ENCODE measurements at places on chromosomes 1 and 21.

GRCh38 chr1:161722406-161722805 lies 1.1 kb downstream of the FCRLB start:
- DNase-seq, result no peak

GRCh38 chr21:29441651-29442050 lies 142.9 kb downstream of the BACH1 start:
- no peak for DNase-seq

- no peak for DNase-seq
Measured at GRCh38 chr1:4213366-4213973, 313.4 kb upstream of the C1orf174 start.

DNA sequence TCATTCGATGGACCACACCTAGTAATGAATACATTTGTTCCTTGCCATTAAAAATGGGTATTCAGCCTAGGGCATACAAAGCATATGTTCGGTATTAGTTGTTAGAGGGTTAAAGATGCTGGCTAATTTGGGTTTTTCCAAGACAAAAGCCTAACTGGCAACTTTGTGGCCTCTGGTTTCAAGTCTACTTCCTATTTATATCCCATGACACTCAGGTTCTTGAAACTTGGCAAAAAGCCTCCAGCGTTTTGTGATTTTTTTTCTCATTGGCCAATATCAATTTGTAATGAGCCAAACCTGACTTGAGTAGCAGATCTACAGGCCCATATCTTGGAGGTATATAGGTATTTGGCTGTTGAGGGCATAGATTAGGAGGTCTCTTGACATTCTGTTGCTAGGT lies 75.3 kb downstream of the C1orf21 start:
- DNase-seq, result no peak

DNA sequence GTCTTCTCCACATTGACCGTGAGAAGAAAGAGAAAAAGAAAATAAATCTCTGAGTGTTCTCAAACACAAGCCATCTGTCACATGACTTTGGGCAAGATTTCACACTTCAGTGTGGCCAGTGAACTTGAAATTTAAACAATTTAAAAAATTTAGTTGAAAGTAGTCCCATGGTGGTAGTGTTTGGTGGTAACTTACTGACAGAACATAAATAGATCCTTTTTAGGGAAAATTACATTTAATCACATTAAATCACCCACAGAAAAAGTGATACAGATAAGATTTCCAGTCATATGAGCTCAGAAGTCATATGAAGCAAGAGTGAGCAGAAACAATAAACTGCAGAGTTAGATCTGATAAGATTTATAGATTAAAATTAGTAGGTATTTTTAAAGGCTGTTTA lies 31.9 kb upstream of the SGIP1 start:
- no peak for DNase-seq

DNA sequence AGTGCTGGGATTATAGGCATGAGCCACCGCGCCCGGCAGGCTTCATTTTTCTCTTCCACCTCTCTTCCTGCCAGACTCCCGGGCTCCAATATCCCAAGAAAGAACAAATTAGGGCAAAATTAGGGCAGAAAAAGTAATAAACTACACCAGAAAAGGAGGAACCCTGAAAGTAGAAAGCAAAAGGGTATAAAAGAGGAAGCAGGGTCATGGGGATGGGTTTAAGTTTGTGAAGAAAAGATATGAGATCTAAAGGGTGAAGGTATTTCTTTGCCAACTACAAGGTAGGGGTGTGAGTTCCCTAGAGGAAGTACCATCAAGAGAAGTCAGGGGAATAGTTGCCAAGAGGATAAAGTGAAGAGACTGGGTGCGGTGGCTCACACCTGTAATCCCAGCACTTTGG lies 9.9 kb downstream of the PTPN22 start:
- DNase-seq, result no peak

GRCh38 chr1:221013691-221014660 lies 134.7 kb downstream of the HLX start:
- no peak for DNase-seq

DNA sequence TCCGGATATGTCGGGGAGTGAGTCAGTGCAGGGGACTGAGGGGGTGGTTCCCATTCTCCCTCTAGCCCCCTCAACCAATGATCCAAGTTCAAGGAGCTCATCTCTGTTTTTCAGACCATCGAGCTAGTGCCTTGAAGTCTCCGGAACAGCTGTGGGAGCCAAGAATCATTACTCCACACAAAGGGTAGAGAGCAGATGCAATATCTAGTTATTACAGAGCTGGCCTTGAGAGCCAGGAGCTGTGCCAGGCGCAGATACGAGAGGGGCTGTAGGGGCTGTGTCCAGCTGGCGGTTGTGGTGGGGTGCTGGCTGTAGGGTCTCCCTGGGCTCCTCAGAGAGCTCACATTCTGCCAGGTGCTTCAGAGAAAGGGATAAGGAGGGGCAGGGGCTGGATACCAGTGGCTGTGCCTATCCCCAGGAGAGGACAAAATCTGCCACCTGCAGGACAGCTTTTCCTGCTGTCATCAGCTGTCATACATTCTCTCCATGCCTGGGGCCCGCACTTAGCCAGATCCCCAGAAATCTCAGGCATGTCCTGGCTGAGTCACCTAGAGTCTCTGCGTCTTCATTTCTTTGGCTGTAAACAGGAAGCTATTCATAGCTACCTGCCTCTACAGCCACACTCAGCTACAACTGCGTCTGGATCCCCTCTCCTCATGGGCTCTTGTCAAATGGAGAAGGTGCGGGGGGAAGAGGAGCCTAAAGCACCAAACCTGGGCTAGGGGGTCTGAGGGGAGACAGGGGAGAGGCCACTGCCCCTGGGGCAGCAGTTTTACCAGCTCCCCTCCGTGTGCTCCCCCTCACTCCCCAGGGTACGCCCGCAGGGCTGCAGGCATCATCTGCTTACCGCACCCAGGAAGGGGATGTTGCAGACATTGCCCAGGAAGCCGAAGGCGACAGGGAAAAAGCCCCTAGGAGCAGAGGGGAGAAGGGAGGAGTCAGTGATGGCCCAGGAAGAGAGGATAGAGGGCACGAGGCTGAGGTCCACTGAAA lies 2.4 kb upstream of the KISS1 start:
- no peak for DNase-seq

DNA sequence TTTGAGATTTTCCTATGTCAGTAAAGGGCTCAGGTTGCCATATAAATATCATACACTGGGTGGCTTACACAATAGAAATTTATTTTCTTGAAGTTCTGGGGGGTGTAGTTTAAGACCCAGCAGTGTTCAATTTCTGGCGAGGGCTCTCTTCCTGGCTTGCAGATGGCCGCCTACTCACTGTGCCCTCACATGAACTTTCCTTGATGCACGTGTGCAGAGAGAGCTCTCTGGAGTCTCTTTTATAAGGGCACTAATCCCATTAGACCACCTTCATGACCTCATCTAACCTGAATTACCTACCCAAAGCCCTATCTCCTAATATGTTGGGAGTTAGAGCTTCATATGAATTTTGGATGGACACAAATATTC lies 21.1 kb downstream of the TMEM51 start:
- no peak for DNase-seq

- DNase-seq, result no peak
Measured at GRCh38 chr1:10449751-10450150, at the start of gene CORT. TSS of gene CORT (plus strand) at chr1:10450031. CDS start at chr1:10450224, 193 bp downstream.

GRCh38 chr21:15679630-15680029 lies 50.2 kb upstream of the USP25 start:
- DNase-seq, result no peak

- no peak for DNase-seq
Measured at GRCh38 chr1:78227705-78228635, 182.2 kb downstream of the GIPC2 start.

GRCh38 chr21:32311621-32312020 lies 13.0 kb downstream of the MRAP start:
- DNase-seq, result no peak

- no peak for DNase-seq
Measured at GRCh38 chr1:13860031-13860430, 160.0 kb downstream of the PRDM2 start.

DNA sequence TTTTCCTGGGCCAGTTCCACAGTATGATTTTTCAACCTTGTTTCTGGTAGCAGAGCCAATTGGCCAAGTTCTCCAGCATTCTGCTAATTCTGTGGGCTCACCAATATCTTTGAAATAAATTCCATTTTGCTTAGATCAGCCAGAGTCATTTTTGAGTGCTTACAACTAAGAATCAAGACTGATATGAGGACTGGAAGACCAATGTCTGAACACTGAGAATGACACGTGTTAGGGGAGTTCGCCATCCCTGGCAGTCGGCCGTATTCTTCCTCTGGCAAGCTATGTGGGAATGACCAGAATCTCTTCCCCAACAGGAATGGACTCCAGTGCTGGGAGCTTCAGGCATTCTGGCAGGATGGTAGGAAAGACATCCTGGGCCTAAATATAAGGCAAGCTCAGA lies 4.9 kb upstream of the TENT5C start:
- DNase-seq, result no peak

DNA sequence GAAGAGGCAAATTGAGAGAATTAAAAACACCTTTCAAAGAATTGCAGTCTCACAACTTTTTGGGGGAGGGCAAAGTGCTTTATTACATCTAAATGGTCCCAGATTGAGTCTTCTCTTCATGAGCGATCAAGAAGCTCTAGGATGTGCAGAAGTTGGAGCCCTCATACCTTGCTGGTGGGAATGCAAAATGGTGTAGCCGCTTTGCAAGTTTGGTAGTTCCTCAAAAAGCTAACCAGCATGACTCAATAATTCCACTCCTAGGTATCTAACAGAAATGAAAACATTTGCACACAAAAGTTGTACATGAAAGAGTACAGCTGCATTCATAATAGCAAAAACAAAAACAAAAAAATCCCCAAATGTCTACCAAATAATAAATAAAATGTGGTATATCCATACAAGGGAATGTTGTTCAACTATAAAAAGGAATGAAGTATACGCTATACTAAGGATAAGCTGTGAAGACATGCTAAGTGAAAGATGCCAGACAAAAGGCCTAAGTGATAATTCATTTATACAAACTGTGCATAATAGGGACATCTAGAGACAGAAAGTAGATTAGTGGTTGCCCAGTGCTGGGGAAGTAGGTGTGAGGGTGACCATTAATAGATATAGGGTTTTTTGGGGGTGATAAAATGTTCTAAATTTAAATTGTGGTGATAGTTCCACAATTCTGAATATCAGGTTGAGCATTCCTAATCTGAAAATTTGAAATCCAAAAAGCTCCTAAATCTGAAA lies 55.2 kb downstream of the SELENOF start:
- no peak for DNase-seq

GRCh38 chr1:14949836-14950713 lies 203.5 kb upstream of the TMEM51 start:
- no peak for DNase-seq

- DNase-seq, result no peak
Measured at GRCh38 chr1:168972887-168973286, 133.6 kb upstream of the ATP1B1 start.

- DNase-seq, result no peak
Measured at GRCh38 chr1:46011121-46011695, 121.2 kb downstream of the PIK3R3 start.

DNA sequence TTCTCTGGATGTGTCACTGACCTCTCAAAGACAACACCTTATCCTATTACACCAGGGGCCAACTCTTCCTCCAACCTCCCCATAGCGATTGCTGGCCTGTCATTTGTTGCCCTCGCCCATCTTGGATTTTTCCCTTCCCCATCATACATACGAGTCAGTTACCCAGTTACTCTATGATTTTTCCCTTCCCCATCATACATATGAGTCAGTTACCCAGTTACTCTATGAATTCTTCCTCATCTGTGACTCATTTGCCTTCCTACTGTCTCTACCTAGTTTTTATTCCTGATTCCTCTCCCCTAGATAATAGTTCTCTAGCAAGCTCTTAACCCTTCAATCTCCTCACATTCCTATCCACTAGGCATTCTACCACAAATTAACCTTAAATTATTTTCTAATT lies 178.8 kb downstream of the NR5A2 start:
- DNase-seq, result no peak

DNA sequence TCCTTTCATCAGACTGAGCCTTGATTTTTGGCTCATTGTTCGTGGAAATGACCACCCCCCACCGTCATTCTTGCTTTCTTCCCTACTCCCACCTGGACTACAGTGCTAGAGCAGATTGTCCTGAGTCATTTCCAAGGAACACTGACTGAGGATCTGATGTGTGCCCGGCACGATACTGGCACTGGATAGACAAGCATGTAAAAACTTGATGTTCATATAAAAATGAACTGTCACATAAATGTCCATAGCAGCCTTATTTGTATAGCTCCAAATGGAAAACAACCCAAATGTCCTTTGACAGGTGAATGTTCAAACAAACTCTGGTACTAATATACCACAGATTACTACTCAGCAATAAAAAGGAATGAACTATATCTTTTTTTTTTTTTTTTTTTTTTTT lies 18.6 kb upstream of the SLC45A3 start:
- no peak for DNase-seq

GRCh38 chr1:57612833-57613232 lies 189.0 kb upstream of the DAB1 start:
- DNase-seq, result no peak

GRCh38 chr1:200665861-200666260 lies 3.8 kb downstream of the DDX59 start:
- DNase-seq, result no peak

DNA sequence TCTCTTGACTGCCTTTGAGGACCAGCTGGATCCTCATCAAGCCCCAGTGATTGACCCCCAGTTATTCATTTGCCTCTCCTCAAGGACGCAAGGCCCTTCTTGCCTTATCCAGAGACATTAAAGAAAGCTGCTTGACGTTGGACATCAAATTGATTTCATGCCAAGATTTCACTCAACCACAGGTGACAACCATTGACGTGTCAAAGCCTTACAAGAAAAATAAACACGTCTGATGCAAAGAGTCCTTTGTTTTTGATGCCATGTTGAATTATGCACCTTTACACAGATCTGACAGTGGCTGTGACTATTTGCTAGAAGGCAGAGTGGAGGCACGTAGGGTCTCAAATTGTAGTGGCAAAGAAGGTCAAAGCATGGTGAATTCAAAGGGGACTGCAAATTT lies 666.2 kb upstream of the CAMK1G start:
- DNase-seq, result no peak

- DNase-seq, result no peak
Measured at GRCh38 chr1:36787312-36787913, 246.9 kb downstream of the GRIK3 start.

DNA sequence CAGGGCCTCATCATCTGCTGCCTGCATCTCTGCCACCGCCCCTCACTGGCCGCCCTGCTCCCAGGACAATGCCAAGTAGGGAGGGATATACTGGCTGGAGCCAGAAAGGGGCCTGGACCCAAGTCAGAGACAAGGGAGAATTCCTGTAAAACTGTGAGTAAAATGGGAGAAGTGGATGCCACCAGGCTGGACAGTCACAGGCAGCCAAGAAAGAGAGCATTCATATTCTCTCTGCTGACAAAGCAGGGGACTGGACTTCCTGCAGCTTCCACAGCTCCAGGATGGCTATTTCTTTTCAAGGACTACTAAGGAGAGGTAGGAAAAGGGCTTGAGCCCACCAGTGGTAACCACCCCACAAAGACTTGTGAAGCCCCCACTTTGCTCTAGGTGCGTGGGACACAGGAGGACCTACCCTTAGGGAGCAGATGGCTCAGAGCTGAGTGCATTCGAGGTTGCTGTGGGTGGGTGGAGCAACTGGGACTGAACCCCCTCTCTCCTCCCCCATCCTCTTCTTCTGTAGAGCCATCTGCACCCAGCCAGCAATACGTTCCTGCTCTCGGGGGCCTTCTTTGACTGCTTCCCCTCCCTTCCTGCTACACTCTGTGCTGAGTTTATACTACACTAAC lies 57.5 kb downstream of the GLIS1 start:
- no peak for DNase-seq

Measured in CD4-positive, alpha-beta memory T cell (primary cell).